ENCODE measurements at places on chromosomes 5 and 9.
A peak's percentile ranks its signal among the peaks of the same experiment; 100 is the strongest.

DNA sequence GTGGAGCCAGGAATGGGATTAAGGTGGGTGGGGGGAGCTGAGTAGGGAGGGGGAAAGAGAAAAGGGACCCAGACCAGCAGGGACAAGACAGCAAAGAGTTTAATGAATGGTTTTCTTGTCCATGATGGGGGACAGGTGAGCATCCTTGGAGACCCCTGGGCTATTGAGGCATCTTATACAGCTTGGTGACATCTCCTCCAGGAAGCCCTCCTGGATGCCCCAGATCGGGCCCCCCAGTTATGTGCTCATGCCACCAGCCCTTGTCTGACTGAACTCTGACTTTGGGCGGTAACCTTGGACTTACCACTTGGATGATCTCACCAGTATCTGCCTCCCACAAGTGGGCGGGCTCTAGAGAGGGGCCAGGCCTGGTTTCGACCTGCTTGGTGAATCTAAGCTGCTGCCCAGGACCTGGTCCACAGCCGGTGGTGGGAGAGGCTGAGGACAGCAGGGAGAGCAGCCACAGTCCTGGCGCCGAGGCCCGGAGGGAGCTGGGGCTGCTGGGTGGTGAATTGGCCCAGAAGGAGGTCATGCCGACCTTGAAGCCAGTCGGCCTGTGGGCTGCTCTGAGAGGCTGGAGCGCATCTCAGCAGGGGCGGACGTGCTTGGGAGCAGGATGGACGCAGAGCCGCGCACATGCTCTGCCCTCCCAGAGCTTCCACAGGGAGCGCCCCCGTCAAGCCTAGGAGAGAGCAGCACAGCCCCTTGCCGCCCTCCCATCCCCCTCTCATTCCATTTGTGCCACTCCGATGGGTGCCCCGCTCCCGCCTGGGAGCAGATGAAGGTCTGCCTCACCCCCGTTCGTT lies 36.2 kb downstream of the UNC5A start:
- DNase-seq, result no peak

DNA sequence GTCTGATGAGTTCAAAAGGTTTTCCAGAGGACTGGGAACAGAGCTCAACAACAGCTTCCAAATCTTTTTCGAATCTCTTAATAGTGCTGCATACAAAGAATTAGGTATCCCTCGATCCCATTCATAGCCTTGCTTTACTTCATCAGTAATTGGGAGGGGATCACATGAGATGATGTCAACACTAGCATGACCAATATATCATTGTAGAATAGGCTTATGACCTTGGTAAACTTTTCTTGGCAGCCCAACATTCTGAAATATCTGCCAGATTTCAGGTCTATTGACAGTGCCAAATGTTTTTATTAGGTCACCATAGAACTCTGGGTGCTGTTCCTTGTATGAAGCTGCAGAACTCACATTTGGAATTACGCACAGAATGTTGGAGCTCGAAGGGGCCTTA lies 228.9 kb downstream of the FGF10 start:
- DNase-seq, result no peak

GRCh38 chr9:80437825-80438224 lies 866.1 kb downstream of the TLE4 start:
- DNase-seq, result no peak

DNA sequence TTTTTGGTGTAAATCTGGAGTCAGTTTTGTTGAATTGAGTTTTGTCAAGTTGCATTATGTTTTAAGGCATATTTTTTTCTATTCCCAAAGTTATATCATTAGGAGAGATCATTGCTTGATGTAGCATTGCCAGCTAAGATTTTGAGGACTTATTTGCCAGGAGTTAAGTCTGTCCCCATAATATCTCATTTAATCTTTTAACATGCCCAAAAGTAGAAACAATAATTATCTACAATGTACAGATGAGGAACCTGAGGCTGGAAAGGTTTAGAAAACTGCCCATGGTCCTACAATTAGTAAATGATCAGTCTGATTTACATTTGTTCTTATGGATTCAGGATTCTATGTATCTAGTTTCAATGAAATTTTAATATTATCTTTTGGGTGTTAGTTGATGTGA lies 4.7 kb downstream of the NIPBL start:
- DNase-seq, result no peak

GRCh38 chr9:61674465-61674864 lies 484.6 kb downstream of the SPATA31A7 start:
- no peak for DNase-seq

DNA sequence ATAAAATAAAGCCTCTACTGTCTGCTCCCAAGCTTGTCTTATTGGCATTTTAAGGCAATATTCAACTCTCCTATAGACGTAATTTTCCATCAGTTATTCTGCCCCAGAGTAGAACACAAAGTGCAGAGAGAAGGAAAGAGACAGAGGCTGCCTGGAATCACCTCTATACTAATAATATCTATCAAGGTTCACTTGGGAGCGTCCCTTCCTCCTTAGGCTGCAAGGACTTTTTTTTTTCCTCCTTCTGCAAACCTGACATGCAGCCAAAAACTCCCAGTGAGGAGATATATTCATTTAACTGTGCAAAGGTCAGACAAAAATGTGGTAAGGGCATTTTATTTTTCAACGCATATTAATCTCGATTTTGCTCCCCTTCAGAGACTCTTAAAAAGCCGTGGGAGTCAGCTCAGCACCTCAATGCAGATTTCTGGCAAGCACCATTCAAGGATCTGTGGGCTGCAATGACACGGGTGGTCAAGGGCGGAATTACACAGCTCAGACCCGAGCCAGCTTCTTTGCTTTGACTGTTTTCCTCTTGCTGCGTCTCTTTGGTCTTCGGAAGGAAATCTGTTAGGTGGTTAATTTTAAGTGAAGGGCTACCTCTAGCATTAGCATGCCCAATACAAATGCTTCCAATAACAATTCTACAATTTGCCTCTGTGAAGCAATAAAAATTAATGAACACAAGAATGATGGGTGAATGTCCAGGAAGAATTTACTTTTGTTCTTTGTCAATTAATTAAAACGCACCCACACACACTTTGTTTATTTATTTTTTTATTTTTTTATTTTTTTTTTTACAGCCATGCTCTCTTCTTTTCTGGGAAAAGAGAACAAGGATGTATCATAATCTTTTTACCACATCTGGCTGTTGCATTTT lies 587.7 kb upstream of the GRAMD2B start:
- no peak for DNase-seq

DNA sequence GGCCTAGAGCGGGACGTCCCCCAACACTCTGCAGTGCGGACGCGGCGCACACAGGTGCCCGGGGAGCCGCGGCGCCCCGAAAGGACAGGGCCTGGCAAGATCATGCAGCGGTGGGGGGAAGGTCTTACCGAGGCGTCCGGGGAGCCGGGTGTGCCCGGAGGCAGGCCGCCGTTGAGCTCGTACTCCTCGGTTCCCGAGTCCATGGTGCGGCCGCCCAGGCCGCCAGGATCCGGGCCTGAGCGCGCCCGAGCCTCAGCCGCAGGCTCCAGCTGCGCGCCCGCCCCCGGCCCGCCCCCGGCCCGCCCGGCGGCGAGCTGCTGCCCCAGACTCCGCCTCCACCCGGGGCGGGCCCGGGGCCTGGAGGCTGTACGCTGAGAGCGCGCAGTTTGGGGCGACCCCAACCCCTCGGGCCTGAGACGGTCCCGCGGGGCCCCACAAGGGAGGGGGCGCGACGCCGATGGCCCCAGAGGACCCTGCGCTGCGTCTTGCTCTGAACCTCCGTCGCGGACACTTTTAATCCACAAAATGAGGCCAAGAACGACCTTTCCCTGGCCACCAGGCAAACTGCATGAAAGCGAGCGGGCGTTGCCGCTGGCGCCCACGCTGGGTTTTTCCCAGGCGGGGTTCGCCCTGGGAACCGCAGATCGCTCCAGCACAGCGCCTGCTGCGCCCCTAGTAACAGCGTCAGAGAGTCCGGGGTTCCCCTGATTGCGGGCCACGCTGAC lies at the start of gene NINJ1:
NINJ1 (minus strand) TSS at position 237 of the 725 bp plus-strand sequence; CDS start at position 203, 34 bp downstream.
- peak; percentile 84 for DNase-seq

DNA sequence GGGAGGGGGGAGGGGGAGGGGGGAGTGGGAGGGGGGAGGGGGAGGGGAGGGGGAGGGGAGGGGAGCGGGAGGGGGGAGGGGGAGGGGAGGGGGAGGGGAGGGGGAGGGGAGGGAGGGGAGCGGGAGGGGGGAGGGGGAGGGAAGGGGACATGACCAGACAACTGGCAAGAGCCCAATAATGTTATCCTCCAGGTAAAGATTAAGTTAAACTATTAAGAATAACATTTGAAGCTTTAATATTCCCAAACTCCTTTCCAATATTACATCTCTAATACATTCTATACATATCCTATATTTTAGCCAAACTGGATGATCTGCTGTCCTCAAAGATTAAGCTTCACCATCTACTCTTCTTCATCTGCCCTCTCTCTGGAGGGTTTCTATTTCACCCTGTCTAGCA lies 25.8 kb downstream of the C5 start:
- DNase-seq, result no peak

DNA sequence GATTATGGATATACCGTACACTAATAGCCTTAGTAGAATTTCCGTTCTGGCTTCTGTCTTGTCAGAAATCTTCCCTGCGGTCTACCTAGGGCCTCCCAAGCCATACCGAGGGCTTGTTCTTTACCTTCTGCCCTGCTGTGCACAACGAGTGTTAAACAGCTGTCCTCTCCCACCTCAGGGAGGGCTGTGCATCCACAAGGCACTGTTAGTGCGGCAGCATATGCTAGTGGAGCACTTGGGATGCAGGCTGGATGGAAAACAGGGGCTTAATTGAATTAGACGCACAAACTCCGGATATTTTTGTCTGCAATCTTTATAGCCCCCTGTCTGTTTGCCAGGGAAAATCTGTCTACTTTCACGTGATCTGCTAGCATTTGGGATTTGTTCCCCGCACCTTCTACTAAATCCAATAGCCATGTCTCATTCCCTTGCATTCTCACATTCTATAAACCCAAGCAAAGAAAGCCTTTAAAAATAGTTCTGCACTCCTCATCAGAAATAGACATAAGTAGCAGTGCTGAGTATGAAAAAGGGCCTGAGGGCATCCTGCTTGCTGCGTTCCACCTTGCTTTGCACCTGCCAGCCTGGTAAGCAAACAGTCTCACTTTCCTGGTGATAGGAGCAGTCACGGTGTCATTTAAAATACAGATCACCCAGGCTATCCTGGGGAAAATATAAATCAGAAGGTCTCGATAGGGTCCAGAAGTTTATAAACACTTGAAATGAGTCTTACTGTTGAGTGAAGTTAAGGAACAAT lies 382.6 kb downstream of the RASEF start:
- DNase-seq, result no peak

DNA sequence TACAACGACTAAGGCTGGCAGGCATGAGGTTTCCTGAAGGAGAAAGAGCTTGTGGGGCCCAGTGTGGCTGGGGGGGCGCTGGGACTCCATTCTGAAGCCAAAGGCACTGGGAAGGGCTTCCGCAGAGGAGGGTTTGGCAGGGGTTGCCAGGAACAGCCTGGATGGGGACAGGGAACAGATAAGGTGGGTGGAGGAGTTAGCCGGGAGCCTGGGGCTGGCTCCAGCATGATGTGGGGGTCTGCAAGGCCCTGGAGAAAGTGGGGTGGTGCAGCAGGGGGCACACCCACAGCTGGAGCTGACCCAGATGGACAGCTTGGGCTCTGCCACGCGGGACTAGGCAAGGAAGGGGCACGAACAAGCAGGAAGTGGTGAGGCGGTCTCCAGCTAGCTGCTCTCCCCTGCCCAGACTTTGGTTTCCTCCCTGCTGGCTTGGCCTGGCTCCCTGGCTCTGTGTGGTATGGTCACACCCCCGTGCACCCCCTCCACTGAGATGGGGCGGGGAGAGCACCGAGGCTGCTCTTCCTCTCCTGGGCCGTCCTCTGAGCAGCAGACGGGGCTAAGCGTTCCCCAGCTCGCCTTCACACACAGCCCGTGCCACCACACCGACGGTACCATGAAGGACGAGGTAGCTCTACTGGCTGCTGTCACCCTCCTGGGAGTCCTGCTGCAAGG lies at the start of gene LTC4S:
LTC4S (plus strand) TSS at position 519 of the 672 bp plus-strand sequence; CDS start at position 614, 95 bp downstream.
- DNase-seq, result no peak

DNA sequence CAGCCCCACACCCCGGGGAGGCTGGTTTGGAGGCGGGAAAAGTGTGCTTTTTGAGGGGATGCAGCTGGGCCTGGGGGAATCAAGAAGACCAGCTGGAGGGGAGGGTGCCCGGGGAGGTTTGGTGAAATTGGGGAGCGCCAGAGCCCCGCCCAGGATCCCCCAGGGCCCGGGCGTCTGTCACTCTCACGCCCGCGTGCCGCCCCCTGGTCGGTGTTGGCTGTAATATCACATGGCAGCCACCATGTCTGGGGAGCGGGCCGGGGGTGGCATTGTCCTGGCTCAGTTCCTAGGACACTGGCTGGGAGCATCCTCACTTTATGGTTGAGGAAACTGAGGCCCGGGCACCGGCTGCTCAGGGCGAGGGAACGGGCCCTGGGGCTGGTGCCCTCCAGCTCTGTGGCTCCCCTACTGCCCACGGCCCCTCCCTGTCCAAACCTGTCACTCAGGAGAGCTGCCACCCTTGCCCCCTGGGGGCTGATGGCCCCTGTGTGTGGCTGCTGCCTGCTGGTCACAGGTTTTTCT lies 27.5 kb downstream of the ASS1 start:
- DNase-seq, result no peak

DNA sequence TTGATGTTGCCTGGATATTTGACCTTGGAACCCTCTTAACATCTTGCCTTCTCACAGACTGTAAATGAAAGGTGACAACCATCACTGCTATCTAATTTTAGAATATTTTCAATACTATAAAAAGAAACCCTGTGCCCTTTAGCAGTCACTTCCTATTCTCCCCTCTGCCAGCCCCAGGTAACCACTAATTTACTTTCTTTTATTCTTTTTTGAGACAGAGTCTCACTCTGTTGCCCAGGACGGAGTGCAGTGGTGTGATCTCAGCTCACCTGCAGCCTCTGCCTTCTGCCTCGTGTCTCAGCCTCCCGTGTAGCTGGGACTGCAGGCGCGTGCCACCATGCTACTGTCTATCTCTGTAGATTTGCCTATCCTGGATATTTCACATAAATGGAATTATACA lies 43.6 kb downstream of the FRMPD1 start:
- DNase-seq, result no peak

DNA sequence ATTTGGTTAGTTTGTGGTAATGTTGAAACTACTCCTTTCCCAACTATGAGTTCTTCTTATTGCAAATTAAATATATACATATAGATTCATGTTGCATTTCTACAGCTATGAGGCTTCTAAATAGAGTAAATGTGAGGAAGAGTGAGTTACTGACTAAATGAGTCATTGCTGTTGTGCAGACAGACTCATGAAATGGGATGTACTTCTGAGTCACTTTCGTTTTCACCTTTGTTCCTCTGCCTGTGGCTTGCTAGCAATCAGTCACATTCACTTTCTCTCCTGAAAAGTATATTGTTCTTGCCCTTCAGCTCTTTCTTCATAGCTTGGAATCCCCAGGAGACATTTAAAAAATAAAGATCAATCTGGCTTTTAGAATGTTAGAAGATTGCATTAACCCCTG lies 295.5 kb upstream of the SMC2 start:
- no peak for DNase-seq

DNA sequence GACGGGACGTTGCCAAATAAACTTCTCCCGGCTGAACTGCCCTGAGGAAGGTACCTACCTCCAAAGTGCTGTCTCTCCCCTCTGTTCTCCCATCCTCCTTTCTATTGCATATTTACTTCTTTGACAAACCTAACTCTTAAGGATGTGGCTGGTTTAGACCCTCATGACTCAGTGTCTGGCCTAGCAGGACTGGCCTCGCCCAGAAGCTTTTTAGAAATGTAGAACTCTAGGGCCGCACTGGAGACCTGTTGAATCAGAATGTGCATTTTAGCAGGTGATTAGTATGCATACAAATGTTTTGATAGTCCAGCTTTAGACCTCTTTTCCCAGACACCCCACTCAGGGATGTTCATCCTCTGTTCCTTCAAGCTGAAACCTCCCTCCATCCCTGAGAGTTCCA lies 335.9 kb downstream of the PIK3R1 start:
- no peak for DNase-seq

Measured in stimulated activated CD4-positive, alpha-beta T cell treated with anti-CD3 and anti-CD28 coated beads, Interleukin-1b, Interleukin-23, amount 100 ng/mL, for 48 hours (primary cell).